Heart left ventricle (tissue), 16 donors: ENCODE measurements at places on chromosomes 4 and X.
A peak's percentile ranks its signal among the peaks of the same experiment; 100 is the strongest.

DNA sequence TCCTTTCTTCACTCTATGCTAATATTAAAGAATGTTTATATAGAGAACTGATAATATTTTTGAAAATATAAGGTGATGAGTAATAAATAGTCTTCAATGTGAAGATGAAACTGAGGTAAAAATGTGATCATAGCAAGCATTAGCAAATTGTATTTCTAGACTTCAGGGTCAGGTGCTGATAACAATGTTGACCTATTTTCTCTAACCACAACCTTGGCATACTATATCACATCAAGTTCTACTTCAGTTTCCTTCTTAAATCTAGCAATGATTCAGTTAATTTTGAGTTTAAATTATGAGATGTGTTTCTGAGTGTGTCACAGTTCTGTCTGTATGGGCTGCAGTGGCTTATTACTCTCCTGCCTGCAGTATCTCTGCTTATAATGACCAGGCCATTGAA is 209.4 kb downstream of the RAPGEF2 start:
- DNase-seq: no peak

DNA sequence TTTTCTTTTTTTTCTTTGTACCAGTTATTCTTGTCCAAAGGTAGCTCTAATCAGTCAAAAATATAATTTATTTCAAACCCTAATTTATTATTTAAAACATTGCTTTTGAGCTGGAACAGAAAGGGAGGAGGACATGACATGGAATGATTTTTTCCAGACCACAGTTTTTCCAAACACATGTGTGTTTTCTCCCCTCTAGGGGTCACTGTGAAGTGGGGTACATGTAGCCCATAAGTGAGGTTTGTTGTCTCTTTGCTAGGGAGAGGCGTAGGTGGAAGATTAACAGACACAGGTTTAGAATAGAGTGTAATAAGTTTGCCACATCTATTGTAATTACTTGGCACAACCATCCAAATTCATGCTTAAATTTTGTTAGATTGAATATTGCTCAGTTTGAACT is 83.0 kb downstream of the TNIP2 start:
- no peak for DNase-seq

DNA sequence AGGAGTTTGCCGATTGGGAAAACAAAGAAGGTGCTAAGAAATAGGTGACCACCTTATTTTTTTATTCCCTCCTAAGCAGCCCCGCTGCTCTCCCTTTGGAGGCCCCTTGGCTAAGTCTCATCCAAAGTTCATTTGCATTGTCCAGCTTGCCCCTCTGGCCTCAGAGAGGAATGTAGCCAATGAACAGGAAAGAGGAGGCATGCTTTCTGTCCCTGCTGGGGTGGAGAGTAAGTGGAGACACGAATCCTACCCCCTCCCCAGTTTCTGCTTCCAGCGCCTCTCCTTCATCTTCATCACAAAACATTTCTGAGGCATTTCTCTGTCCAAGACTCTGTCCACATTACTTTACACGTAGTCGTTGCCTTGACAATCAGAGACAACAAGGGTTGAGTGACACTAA is 38.7 kb downstream of the NLGN3 start:
- no peak for DNase-seq

GRCh38 chr4:121975784-121976183 is 23.9 kb upstream of the TRPC3 start:
- DNase-seq: no peak

GRCh38 chr4:24910499-24910898 is 2.3 kb downstream of the CCDC149 start:
- no peak for DNase-seq

- DNase-seq: no peak
These were observed 54.6 kb upstream of the EOLA2 start for GRCh38 chrX:149992918-149993317.

DNA sequence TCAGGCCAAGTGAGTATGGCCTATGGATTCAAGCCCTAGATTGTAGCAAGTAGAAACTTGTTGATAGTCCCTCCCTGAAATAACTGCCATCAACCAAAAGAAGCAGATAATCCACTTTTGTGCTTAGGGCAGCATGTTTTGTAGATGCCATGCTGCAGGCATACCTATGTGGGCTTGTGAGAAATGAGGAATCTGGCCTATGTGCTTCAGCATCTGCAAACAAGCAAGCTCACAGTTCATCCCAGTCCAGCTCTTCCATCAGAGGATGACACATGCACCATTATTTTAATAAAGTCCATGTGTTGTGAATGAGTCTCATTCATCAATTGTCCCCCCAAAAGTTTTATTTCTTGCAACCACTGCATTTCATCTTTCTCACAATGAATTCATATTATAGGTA is 421.9 kb upstream of the DIPK2B start:
- no peak for DNase-seq

GRCh38 chr4:5812506-5813229 is 80.2 kb downstream of the CRMP1 start:
- DNase-seq: peak; percentile 32

GRCh38 chr4:107834241-107834794 is 9.6 kb downstream of the SGMS2 start:
- DNase-seq: no peak

GRCh38 chr4:74394476-74395136 is 29.7 kb downstream of the EREG start:
- DNase-seq: no peak

DNA sequence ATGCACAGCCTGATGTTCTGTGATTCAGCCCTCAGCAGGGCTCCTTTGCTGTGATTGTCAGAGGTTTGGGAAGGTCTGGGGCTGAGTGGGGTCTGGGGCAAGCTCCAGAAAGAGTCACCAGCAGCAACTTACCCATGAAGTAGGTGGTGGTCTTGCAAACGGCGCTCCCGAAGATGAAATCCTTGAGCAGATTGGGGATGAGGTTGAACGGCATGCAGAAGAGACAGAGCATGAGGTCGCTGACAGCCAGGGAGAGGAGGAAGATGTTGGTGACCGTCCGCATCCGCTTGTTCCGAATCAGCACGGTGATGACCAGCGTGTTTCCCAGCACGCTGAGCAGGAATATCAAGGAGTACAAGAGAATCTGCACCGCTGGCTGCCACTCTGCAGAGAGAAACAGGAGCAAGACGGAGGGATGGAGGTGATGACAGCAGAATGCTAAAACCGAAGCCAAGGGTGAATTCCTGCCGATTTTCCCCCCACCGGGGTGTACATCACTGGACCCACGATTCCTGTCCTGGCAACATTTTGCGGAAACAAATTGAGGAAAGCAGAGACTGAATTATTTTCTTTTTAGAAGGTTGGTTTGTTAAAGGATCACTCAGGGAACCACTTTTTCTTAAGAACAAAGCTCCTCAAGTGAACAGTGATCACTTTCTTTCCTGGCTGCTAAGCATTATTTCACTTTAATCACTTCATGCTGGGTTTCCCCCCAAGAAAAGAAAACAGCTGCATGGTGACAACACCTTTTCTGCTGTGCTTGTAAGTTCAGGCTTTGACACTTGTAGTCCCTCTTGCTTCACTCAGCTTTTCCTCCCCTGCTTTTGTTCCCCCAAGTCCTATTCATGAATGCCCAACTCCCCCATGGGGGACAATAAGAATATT is 941 bp downstream of the CCKAR start:
- DNase-seq: no peak

GRCh38 chr4:179843370-179843769 is 2399.8 kb upstream of the TENM3 start:
- DNase-seq: no peak

DNA sequence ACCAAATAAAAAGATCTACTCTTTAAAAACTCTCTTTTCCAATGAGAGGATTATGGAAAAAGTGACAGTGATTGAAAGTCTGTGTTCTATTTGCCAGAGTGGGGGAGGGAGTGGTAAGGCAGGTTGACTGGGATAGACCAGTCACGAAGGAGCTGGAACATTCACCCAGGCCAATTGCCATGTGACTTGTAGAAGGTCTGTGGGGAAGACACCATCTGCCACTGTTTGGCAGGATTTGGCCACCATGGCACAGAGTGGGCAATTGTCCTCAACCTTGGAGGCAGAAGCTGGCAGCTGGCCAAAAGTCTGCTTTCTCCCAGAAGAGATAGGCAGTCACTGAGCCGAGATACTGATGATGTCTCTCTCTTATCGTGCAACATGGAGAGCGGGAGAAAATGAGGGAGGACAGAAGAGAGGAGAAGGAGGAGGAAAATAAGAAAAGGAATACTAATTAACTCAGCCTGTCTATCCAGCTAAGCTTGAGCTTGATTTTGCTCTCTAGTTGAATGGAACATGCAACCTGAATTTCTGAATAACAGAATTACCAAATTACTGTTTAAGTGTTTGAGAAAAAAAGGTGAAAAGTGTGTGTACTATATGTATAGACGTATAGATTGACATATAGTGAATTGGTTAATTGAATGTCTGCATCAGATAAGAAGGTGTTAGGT is 267.1 kb downstream of the ARHGAP24 start:
- peak; percentile 56 for DNase-seq

DNA sequence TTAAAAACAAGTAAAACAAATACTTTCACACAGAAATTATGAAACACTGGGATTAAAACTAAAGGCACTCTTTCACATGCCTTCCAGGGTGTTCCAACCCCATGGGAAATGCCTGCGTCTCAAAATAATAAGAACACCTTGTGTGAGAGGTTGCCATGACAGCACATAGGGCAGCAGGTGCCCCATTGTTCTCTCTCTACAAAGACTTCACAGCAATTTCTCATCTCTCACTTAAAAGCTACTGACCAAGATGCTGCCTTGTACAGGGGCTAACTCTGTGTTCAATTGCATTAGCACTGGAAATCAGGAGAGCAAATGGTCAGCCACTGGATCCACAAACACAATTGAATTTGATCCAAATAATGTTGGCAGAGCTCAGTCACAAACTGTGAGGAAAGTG is 102.5 kb upstream of the GALNTL6 start:
- DNase-seq: no peak

GRCh38 chr4:150381036-150381435 is 200.9 kb upstream of the MAB21L2 start:
- DNase-seq: no peak

DNA sequence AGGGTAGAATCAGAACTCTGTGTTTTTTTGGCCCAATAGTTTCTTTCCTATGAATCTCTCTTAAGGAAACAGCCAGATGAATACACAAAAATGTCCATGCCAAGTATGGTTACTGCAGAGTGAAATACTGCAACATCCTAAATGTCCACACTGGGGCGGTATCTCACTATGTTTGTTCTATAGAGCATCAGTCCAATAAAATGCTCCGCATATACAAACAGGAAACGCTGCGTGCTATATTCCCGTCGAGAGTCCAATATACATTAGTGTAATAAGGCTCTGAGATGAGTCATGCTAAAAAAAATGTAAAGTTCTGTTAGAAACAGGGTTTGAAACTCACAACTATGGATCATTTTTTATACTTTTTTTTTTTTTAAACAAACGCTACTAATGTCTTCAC is 72.9 kb upstream of the ENOX2 start:
- DNase-seq: no peak

DNA sequence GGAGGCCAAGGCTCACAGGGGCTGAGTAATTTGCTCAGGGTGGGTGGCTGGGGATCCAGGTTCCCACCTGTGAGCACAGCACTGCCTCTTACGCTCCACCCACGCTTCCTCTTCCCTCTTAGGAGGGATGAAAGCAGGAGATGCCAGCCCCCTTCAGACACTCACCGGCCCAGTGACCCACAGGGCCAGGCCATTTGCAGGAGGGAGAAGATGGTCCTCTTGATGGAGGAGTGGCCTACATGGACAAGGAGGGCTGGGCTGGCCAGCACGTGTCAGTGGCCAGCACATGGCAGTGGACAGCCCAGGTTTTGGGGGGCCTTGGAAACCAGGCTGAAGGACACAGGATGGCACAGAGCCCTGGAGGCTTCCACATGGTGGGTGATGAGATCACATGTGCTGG is 108.1 kb upstream of the PSAPL1 start:
- DNase-seq: no peak

- DNase-seq: no peak
These were observed 227.2 kb upstream of the MBNL3 start for GRCh38 chrX:132716006-132716405.

DNA sequence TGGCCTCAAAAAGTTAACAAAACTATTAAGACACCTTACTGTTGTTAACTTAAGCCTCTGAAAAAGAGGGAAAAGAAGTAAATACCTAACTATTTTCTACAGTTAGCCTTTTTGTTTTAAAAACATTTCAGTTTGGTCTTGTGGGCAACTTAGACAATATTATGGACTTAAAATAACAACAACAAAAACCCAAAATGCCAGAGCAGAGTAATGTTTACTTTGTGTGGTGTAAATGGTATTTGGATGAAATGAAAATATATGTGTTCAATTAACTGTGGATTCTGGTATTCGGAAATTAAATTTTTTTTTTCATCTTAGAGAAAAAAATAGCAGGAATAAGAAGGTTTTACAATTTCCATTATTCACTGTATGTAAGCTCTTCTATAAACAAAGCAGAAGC is 79.6 kb upstream of the NPNT start:
- DNase-seq: no peak

DNA sequence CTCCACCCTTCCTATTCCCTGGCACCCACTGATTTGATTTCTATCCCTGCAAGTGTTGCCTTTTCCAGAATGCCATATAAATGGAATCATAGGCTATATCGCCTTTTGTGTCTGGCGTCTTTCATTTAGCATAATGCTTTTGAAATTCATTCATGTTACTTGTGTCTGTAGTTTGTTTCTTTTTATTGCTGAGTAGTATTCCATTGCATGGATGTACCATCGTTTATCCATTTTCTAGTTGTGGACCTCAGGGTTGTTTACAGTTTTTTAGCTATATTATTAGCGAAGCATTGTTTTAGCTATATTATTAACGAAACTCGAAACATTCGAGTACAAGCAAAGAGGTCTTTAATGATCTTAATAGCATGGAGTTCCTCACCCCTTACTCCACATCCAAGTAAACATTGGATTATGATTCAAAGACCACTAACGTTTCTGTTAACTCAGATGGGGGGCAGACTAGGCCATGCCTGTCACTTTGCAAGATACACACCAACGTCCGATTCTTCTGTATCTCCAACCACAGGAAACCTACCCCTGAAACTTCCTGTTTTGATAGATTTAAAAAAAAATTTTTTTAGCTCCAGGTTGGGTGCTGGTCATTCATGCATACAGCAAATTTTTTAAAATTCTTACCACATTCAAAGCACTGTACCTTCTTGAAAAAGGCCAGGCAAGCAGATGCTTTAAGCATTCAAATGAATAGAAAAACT is 1.1 kb downstream of the DCK start:
- DNase-seq: no peak

GRCh38 chr4:120714417-120715010 is 208.0 kb downstream of the PRDM5 start:
- no peak for DNase-seq

GRCh38 chr4:126106658-126107057 is 791.9 kb downstream of the FAT4 start:
- no peak for DNase-seq

- no peak for DNase-seq
These were observed 95.9 kb upstream of the SCOC start for GRCh38 chr4:140277576-140277975.

- DNase-seq: peak; percentile 12
These were observed 1.9 kb downstream of the BCORL1 start for GRCh38 chrX:129984111-129984958.

GRCh38 chr4:147480502-147480890 is 401 bp upstream of the EDNRA start:
- no peak for DNase-seq

GRCh38 chr4:98101988-98102387 is 41.3 kb downstream of the STPG2 start:
- no peak for DNase-seq

GRCh38 chrX:120768254-120768653 is 107.4 kb downstream of the CT47B1 start:
- DNase-seq: no peak

GRCh38 chrX:153766098-153766817 is 2.2 kb downstream of the PLXNB3 start:
- peak; percentile 20 for DNase-seq
